ENCODE measurements at places on chromosomes 2 and 18. TPM values are rescaled to one million over a fixed set of nuclear protein-coding genes. Genes with fewer than 3 reads are reported as not detected.

- DNase-seq: no peak
Measured at GRCh38 chr2:230809677-230810251, 55.0 kb upstream of the ITM2C start.

GRCh38 chr18:33269223-33269622, 171.3 kb downstream of the CCDC178 start:
- no peak for DNase-seq

GRCh38 chr2:95346231-95346737, 49.1 kb downstream of the KCNIP3 start:
- DNase-seq: no peak

- no peak for DNase-seq
Measured at GRCh38 chr2:119837759-119838158, 78.0 kb downstream of the PTPN4 start.

GRCh38 chr2:169290433-169290832, 71.9 kb downstream of the LRP2 start:
- no peak for DNase-seq

DNA sequence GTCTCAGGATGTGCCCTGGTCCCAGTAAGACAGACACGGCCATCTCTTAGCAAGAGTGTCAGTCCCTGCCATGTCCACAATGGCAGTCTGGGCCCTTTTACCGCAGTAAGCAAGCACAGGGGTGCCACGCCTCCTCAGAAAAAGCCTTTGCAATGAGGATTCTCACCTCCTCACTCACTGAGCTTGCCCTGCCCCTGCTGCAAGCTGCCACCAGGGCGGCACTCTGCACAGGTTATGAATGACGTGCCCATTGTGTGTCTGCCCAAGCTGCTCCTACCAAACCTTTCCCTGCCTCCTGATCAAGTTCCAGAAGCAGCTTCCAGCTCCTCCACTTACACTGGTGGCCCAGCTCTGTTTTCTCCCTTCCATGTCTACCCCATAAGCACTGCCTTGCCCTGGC, 23.3 kb downstream of the ERCC3 start:
- DNase-seq: no peak

PTH2R gene
- total RNA-seq: not detected
